Activated naive CD4-positive, alpha-beta T cell treated with anti-CD3 and anti-CD28 coated beads, Interleukin-2, amount 10 ng/mL, durations not matched to agents 7 days and 5 days (primary cell): ENCODE measurements at places on chromosomes 16 and 17.
A peak's percentile ranks its signal among the peaks of the same experiment; 100 is the strongest.

- H3K36me3 ChIP-seq = peaks cover 6% of the 10 kb centered on the region
- no peak for DNase-seq
- H3K27ac ChIP-seq = peak overlapping the region; percentile 80
- peak overlapping the region; percentile 84 for H3K4me3 ChIP-seq
- H3K4me1 ChIP-seq = peaks cover 63% of the 10 kb centered on the region
Measured at GRCh38 chr16:25065899-25066298, 45.6 kb upstream of the LCMT1 start.

GRCh38 chr16:88886845-88887521, 20.5 kb upstream of the PABPN1L start:
- H3K36me3 ChIP-seq = no peaks in the 10 kb centered on the region
- no peaks in the 10 kb centered on the region for H3K27me3 ChIP-seq
- H3K27ac ChIP-seq = no peak overlapping the region
- H3K4me3 ChIP-seq = no peak overlapping the region

DNA sequence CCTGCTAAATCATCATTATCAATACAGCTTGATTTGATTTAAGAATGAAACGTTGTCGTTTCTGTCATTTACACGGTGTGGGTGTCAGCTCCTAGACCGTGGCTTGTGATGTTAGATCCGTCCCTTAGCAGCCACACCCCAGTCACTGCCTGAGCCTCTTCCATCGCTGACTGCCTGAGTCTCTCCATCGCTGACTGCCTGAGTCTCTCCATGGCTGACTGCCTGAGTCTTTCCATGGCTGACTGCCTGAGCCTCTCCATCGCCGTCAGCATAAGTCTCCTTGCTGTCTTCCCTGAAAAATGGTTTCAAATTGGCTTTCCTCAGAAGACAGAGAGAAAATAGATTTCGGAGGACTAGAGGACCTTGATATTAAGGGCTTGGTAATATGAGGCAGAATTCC, 53.8 kb upstream of the CMIP start:
- H3K36me3 ChIP-seq = no peaks in the 10 kb centered on the region
- no peaks in the 10 kb centered on the region for H3K4me1 ChIP-seq
- no peak overlapping the region for H3K4me3 ChIP-seq
- no peak for DNase-seq
- no peaks in the 10 kb centered on the region for H3K27me3 ChIP-seq
- H3K27ac ChIP-seq = no peak overlapping the region

DNA sequence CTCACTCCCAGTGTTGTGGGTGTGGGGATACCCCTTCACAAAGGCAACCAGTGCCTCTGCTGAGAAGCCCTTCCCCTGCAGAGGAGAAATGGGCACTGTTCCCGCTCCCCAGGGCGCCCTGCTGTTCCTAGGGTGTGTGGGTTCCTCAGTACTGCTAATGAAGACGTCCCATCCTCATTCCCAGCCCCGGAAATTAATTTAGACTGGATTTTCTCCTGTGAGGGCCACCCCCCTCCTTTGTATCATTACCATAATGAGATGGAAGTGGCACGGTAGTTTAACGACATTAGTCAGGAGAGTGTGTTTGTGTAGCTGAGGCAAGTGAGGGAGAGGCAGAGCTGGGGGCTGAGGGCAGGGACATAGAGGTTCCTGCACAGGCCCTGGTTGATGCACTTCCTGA, 53.2 kb downstream of the PIPOX start:
- H3K36me3 ChIP-seq = peaks cover 20% of the 10 kb centered on the region
- H3K27ac ChIP-seq = no peak overlapping the region
- no peak for DNase-seq
- no peaks in the 10 kb centered on the region for H3K27me3 ChIP-seq
- no peak overlapping the region for H3K4me3 ChIP-seq
- H3K4me1 ChIP-seq = peaks cover 7% of the 10 kb centered on the region

- H3K27me3 ChIP-seq = peaks cover 59% of the 10 kb centered on the region
- no peak for DNase-seq
- peaks cover 23% of the 10 kb centered on the region for H3K4me1 ChIP-seq
- H3K27ac ChIP-seq = no peak overlapping the region
- peaks cover 1% of the 10 kb centered on the region for H3K36me3 ChIP-seq
Measured at GRCh38 chr17:48562934-48563333, 15.2 kb downstream of the HOXB4 start.

DNA sequence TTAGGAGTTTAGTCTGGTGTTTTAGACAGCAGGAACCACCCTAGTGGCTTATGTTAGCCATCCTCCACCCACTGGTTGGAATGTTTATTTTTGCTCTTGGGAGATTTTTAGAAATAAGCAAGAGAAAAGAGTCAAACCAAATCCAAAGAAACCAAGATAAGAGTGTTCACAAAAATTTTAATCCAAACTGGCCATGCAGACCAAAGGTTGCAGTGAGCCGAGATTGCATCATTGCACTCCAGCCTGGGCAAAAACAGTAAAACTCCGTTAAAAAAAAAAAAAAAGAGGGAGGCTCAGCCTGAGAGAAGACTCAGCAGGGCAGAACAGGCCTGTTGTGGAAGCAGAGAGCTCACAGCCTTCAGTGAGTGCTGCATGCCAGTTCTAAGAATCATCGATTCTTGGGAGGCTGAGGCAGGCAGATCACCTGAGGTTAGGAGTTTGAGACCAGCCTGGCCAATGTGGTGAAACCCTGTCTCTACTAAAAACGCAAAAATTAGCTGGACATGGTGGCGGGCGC, 12.2 kb upstream of the C16orf54 start:
- DNase-seq = no peak
- H3K27me3 ChIP-seq = peaks cover 11% of the 10 kb centered on the region
- H3K4me3 ChIP-seq = no peak overlapping the region
- H3K27ac ChIP-seq = no peak overlapping the region
- H3K4me1 ChIP-seq = peaks cover 30% of the 10 kb centered on the region

DNA sequence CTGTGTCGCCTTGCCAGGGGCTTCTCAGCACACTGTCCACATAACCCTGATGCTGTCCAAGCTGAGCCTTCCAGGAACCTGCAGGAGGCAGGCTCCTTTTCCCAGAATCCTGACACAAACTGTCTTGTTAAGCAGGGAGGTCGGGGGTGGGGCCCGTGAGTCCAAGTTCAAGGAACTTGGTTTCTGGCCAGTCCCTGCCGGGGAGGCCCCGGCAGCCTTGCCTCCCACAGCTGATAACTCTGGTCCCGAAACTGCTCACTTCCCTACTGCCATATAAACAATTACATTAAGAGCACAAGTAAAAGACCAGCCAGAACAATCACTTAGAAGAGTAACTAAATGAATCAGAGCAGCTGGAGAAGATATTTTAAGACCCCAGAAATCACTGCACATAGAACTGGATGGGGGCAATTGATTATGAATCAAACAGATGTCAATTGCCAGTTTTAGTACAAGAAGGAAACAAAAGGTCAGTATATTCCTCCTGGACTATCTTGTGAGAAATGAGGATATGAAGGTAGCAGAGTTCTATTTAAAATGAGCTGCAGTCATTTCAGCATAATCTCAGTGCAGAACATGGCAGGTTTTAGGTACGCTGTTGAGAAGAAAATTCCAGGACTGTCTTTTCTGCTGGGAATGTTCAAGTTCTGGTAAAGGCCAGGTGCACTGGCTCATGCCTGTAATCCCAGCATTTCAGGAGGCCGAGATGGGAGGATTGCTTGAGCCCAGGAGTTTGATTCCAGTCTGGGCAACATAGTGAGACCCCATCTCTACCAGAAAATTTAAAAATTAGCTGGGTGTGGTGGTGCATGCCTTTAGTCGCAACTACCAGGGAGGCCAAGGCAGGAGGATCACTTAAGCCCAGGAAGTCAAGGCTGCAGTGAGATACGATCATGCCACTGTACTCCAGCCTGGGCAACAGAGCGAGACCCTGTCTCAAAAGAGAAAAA, 169.8 kb downstream of the PITPNC1 start:
- DNase-seq = no peak
- no peak overlapping the region for H3K4me3 ChIP-seq
- H3K36me3 ChIP-seq = peaks cover 11% of the 10 kb centered on the region
- H3K4me1 ChIP-seq = peaks cover 13% of the 10 kb centered on the region
- H3K27me3 ChIP-seq = no peaks in the 10 kb centered on the region
- H3K27ac ChIP-seq = no peak overlapping the region

- peak overlapping the region; percentile 90 for H3K4me3 ChIP-seq
- H3K36me3 ChIP-seq = peaks cover 17% of the 10 kb centered on the region
- no peaks in the 10 kb centered on the region for H3K27me3 ChIP-seq
- peaks cover 45% of the 10 kb centered on the region for H3K4me1 ChIP-seq
- peak overlapping the region; percentile 97 for H3K27ac ChIP-seq
Measured at GRCh38 chr17:30116345-30116660, 313 bp upstream of the NSRP1 start.

GRCh38 chr16:72285728-72286127, 113.8 kb upstream of the PMFBP1 start:
- H3K36me3 ChIP-seq = no peaks in the 10 kb centered on the region
- no peak for DNase-seq
- H3K4me3 ChIP-seq = no peak overlapping the region

- no peak overlapping the region for H3K4me3 ChIP-seq
- H3K27ac ChIP-seq = no peak overlapping the region
- peaks cover 1% of the 10 kb centered on the region for H3K4me1 ChIP-seq
- H3K27me3 ChIP-seq = peaks cover 1% of the 10 kb centered on the region
- peaks cover 22% of the 10 kb centered on the region for H3K36me3 ChIP-seq
Measured at GRCh38 chr16:58110571-58111301, 18.4 kb downstream of the CFAP20 start.

DNA sequence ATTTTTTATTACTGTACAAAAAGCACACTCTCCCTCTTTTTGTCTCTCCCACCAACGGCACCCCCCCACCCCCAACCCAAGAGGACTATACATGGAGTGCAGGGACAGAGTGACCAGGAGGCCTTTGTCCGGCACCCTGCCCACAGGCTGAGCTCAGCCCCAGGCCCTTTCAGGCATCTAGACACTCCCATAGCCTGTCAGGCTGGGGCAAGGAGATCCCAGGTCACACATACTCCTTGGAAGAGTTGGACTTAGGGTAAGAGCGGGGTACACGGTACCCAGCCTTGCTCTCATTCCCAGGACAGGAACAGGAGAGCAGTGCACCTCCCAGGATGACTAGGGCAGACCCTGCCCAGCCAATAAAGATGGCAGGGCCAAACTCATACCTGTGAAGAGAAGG, 2.1 kb downstream of the CLDN7 start:
- DNase-seq = no peak
- H3K36me3 ChIP-seq = peaks cover 12% of the 10 kb centered on the region

DNA sequence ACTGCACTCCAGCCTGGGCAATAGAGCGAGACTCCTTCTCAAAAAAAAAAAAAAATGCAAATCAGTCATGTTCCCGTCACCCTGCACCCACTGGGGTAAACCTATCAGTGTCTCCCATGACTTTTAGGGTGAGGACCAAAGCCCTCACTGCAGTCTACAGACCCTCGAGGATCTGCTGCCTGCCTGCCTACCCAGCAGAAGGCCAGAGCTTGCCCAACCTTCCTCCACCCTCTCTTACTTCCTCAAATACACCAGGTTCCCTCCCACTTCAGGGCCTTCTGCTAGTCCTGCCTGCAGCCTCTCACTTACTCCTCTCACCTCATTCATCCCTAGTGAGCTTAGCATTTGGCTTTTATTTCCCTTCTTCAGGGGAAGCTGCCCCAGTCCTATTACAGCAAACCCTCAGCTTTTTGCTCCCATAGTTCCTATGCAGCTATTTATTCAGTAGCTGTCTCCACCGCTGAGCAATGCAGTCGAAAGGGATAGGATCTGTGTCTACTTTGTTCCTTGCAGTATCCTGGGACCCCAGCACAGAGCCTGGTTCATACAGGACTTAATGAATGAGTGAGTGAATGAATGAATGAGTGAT, 17.8 kb upstream of the TOB1 start:
- H3K27ac ChIP-seq = peak overlapping the region; percentile 35
- H3K4me3 ChIP-seq = no peak overlapping the region
- no peak for DNase-seq
- peaks cover 1% of the 10 kb centered on the region for H3K36me3 ChIP-seq
- peaks cover 44% of the 10 kb centered on the region for H3K4me1 ChIP-seq

- H3K27ac ChIP-seq = no peak overlapping the region
- H3K4me3 ChIP-seq = no peak overlapping the region
- H3K4me1 ChIP-seq = no peaks in the 10 kb centered on the region
- no peak for DNase-seq
- H3K36me3 ChIP-seq = no peaks in the 10 kb centered on the region
Measured at GRCh38 chr17:22090263-22090935, 398.1 kb downstream of the KCNJ18 start.

DNA sequence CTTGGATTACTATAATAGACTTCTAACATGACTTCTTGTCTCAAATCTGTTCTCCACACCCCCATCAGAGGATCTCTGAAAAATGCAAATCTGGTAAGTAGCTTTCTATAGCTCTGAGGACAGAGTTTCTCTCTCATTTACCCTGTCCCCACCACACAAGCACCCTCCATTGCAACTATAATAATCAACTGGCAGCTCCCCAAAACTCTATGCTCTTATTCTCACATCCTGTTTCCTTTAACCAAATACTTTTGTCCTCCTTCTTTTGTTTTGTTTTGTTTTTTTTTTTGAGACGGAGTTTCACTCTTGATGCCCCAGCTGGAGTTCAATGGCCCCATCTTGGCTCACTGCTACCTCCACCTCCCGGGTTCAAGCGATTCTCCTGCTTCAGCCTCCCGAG, 73.4 kb downstream of the HELZ start:
- H3K4me1 ChIP-seq = peaks cover 7% of the 10 kb centered on the region
- no peak overlapping the region for H3K4me3 ChIP-seq
- no peaks in the 10 kb centered on the region for H3K27me3 ChIP-seq
- no peak overlapping the region for H3K27ac ChIP-seq

DNA sequence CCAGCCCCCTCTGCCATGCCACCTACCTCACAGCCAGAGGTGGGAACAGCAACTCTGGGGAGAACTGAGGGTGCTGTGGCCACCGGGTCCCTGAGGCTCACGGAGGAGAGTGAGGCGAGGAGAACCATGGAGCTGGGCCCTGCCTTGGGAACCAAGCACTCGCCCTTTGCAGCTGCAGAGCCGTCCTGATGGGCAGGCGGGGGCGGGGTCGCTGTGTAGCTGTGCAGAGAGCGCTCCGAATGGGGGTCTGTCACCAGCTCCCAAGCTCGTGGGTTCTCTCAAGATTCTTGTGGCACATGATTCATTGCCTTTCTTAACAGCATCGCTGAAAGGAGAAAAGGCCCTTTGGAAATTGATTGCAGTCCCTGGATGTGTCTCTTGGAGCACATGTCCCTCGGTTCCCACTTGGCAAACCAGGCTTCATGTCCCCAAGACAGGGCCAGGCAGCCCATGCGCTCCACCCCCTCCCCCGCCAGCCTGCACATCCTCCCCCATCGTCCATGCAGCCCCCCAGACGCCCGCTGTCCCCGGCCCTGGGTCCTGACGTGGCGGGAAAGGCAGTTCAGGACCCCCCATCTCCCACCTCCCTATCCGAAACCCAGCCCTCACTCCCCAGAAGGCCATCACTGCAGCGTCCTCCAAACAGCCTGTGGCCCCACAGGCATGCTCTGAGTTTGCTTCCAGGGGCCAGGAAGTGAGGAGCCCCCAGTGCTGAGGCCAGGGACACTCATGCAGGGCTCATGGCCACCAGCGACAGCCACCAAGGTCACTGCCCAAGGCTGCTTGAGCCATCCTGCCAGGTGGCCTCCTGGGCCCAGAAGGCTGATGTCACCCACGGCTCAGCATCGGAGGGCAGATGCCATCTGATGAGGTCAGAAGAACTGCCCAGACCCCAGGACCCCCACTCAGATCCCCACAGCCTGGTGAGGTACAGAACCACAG, 20.6 kb upstream of the CHMP6 start:
- no peak overlapping the region for H3K4me3 ChIP-seq
- H3K4me1 ChIP-seq = peaks cover 13% of the 10 kb centered on the region
- no peak overlapping the region for H3K27ac ChIP-seq
- H3K27me3 ChIP-seq = peaks cover 43% of the 10 kb centered on the region
- DNase-seq = no peak

- H3K27ac ChIP-seq = no peak overlapping the region
- H3K4me1 ChIP-seq = no peaks in the 10 kb centered on the region
Measured at GRCh38 chr16:22660441-22661160, 149.9 kb downstream of the NPIPB5 start.
